ENCODE measurements at places on chromosomes 11 and 22.
A peak's percentile ranks its signal among the peaks of the same experiment; 100 is the strongest.

DNA sequence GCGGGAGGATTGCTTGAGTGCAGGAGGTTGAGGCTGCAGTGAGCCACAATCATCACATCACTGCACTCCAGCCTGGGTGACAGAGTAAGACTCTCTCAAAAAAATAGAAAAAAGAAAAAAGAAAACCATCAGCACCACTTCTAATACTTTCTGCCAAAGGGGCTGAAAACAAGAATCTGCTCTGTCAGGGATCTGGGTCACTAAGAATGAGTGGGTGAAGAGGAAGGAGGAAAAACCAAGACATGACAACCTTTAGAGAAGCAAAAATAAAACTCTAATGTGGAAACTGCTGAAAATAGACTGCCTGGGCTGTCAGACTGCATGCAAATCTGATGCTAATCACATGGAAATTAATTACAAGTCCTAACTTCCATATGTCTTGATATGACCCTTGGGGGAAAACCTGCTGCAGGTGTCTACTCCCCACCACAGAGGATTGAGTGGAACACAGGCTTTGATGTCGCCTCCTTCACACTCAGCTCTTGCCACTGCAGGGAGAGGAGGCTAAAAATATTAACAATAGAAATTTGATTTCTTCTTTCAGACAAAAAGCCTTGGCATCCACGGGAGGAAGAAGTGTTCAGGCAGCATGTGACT is 62.5 kb upstream of the CRTAM start:
- DNase-seq = no peak

GRCh38 chr11:47998733-47999359 is 18.5 kb downstream of the PTPRJ start:
- DNase-seq = no peak

- DNase-seq = no peak
These were observed 23.4 kb downstream of the C2CD3 start for GRCh38 chr11:74147199-74147929.

DNA sequence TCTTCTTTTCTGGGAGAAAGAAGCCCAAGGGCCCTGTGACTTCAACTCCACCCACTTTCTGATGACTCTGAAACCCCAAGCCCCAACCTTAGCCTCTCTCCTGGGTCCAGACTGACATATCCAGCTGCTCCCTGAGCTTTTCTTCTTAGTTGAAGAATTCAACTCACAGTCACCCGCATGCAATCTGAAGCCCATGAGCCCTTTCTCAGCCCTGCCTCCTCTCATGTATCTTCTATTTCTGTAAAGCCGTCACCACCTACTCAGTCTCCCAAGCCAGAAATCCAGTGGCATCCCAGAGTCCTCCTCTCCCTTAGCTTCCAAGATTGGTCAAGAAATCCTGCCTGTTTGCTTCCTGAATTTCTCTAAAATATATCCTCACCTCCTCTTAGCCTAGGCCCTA is 7.1 kb upstream of the TMA7B start:
- DNase-seq = no peak

GRCh38 chr22:42959576-42960509 is 55.1 kb downstream of the PACSIN2 start:
- peak; percentile 95 for DNase-seq

- no peak for DNase-seq
These were observed 144.9 kb downstream of the HIPK3 start for GRCh38 chr11:33402066-33402465.

DNA sequence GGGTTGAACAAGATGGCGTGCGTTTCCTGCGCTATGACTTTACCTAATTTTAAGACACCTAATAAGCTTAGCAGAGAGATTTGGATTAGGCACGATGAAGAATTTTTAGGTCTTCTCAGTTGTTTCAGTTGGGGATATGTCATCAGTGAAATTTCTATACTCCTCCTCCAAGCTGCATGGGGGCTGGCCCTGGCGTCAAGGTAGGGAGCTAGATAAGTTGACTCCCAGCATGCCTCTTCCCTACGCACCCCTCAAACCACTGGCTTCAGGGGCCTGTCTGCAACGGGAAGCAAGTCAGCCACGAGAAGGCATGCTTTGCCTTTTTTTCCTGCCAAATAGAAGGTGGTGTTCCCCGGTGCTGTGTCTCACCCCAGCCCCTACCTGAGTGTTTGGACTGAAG is 13.3 kb downstream of the DGAT2 start:
- DNase-seq = no peak

- peak; percentile 89 for DNase-seq
These were observed 49.1 kb downstream of the MICAL2 start for GRCh38 chr11:12159351-12160099.

GRCh38 chr11:60927600-60927999 is 3.3 kb downstream of the TMEM132A start:
- DNase-seq = no peak

DNA sequence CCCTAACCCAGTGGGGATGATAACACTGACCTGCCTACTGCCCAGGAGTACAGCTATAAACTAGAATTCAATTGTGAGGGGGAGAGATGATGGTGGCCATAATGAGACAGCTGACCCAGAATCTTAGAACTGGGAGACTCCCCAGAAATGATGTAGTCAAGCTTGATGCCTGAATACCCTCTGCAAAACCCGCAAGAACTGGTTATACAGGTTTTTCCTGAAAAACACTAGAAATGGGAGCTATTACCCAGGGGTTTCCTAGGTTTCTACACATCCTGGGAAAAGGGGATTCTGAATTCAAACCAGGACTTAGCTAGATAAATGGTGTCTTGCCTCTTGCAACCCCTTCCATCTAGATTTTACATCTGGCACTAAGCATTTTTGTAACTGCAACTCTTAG is 113.8 kb upstream of the NARS2 start:
- no peak for DNase-seq

DNA sequence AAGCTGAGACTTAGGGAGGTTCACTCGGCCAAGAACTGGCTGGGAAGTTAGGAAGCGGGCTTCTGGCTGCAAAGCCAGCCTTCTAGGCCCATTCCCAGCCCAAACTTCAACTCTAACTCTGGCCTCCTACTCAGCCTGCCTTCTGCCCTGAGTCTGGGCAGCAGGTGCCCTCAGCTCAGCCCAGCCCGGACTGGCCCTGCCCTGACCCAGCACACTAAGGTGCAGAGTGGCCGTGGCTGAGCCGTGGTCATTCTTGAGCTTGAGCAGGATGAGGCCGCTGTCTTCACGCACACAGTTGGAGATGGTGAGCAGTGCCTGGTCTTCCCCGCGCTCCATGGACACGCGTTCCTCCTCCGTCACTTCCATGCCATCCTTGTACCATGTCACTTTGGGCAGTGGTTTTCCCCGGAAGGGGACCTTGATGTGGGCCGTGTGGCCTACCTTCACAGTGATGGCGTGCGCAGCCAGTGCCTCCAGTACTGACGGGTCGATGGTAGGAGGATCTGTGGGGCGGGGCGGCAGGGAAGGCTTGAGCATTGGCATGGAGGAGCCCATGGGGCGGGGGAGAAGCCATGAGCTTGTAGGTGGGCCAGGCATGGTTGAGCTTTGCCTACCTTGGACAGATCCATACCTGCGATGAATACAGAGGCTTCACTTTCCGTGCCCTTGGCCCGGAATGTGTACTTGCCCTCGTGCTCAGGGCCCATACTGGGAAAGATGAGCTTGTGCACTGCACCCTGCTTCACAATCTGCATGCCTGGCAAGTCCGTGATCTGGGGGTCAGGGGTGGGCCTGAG is 12.1 kb downstream of the IGSF22 start:
- no peak for DNase-seq

DNA sequence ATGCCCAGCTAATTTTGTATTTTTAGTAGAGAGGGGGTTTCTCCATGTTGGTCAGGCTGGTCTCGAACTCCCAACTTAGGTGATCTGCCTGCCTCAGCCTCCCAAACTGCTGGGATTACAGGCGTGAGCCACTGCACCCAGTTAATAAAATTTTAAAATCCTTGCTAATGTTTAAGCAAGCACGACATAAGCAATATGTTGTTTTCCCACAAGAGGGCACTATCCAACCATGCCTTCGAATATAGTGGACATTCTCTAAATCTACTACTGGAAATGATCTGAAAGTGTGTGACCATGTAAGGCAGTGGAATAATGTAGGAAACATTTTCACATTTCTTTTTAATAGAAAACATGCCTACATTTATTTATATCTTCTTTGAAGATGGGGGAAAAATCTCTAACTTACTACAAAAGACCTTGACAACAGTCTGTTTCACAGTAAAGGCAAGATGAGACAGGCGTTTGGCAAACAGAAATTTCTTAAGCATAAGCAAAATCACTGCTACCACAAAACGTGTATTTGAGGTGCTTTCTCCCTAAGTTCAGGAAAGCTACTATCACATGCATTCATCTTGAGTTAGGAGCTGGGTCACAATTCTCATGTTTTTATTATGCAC is 38.2 kb downstream of the PITPNB start:
- peak; percentile 89 for DNase-seq

DNA sequence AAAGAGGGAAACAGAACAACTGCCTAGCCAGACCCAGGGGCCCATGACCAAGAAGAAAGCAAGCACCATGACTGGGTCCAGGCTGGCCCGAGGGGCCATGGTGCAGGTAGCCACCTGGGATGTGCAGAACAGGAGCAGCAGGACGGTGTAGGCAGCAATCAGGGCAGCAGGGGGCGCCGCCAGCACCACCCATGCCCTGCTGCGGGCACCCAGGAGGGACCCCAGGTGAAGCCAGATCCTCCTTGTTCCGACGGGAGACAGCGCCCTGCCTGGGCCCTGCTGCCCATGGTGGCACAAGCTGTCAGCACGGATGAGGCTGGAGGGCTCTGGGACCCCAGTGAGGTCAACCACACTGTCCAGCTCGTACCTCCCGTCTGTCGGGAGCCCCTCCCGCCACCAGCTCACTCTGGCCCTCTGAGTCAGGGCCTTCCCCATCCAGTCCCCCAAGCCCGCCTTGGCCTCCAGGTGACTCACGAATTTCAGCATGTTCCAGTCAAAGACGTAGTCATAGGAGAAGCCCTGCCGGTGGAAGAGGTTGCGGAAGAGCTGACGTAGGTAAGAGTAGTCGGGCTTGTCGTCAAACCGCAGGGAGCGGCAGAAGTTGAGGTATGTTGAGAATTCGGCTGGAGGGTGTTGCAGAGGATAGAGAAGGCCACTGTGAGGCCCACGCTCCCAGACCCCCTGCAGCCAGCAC is 18.8 kb downstream of the CSNK1E start:
- DNase-seq = peak; percentile 96

GRCh38 chr11:77009533-77010160 is 24.6 kb upstream of the B3GNT6 start:
- DNase-seq = no peak

- DNase-seq = no peak
These were observed 46.7 kb downstream of the MED15 start for GRCh38 chr22:20553947-20554741.

GRCh38 chr11:64261556-64262080 is 10.3 kb downstream of the PLCB3 start:
- DNase-seq = no peak

DNA sequence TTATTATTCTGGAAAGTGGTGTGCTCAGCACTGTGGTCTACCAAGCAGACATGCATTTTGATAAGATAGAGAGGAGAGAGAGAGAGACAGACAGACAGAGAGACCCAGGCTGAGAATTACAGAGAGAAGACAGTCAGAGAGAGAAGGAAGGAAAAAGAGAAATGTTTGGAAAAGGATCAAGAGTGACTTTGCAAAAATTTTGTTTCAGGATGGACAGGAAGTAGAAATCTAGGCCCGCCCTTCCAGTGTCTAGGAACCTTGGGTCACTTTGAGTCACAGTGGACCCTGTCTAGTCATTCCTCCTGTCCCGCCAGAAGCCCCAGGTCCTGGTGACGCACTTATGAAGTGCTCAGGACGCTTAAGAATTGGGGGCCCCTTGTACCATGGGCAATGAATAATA is 166.7 kb downstream of the ST3GAL4 start:
- no peak for DNase-seq

- DNase-seq = no peak
These were observed 16.7 kb downstream of the CD44 start for GRCh38 chr11:35155677-35156076.

DNA sequence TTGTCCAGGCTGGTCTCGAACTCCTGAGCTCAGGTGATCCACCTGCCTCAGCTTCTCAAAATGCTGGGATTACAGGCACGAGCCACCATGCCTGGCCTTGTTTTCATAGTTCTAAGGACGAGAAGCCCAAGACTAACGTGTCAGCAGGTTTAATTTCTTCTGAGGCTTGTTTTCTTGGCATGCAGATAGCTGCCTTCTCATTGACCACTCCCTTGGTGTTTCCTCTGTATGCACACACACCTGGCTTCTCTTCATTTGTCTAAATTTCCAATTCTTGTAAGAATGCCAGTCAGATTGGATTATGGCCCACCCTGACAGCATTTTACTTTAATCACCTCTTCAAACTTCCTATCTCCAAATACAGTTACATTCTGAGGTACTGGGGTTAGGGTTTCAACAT is 72.5 kb upstream of the CTSC start:
- DNase-seq = no peak

DNA sequence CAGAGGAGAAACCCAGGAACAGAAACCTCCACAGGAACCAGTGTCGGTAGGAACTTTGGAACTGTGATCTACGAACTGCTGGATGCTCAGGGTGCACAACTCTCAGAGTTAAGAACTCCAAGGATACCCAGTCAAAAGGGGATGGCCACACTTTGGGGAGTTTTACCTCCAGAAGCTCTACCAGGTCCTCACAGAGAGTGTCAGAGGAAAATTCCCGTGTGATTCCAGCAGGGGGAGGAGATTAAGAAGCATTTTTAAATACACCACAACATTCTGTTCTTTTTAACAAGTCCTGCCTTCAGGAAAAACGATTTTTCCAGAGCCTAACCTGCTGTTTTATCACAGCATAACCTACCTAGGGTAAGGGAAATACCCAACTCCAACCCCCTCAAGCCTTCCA is 104.0 kb downstream of the SOX6 start:
- peak; percentile 13 for DNase-seq

DNA sequence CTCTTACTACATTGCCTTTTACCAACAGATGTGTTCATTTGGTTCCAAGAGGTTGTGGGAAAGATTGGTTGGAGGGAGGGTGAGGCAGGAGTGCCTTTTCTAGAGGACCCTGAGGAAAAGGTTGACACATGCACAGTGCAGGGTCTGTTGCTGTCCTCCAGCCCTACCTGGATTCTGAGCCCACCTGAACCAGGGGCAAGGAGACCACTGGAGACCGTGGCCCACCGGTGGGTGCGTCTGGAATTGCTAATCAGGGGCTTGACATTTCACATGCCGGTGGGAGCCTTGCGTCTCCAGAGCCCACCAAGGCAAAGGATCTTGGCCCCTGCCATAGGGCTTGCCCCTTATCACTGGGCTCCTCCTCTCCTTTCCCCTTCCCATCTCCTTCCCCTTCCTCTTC is 80.4 kb upstream of the ZBED5 start:
- no peak for DNase-seq

- no peak for DNase-seq
These were observed 26.7 kb upstream of the P2RY6 start for GRCh38 chr11:73245461-73245860.

DNA sequence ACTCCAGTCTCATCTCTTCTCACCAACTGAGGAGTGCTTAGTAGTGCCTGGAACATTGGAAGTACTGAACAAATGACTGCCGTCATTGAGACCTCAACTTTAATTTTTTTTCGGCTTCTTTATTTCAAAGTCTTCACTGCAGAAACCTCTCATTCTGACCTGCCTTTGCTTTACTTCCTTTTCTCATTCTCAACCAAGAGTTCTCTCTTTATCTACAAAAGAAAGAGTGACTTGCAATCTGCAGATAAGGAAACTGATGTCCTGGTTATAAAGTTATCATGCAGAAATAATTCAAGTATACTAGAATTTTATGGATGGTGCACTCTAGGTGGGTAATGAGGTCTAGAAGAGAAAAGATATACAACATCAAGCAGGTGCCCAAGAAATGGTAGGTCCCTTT is 1.2 kb upstream of the EED start:
- DNase-seq = no peak

- DNase-seq = no peak
These were observed 11.8 kb downstream of the BCR start for GRCh38 chr22:23192133-23192532.
